ENCODE measurements at places on chromosomes 3 and 15. TPM values are rescaled to one million over a fixed set of nuclear protein-coding genes. Genes with fewer than 3 reads are reported as not detected.

SPSB4 gene
- 10.1 TPM for total RNA-seq

DNA sequence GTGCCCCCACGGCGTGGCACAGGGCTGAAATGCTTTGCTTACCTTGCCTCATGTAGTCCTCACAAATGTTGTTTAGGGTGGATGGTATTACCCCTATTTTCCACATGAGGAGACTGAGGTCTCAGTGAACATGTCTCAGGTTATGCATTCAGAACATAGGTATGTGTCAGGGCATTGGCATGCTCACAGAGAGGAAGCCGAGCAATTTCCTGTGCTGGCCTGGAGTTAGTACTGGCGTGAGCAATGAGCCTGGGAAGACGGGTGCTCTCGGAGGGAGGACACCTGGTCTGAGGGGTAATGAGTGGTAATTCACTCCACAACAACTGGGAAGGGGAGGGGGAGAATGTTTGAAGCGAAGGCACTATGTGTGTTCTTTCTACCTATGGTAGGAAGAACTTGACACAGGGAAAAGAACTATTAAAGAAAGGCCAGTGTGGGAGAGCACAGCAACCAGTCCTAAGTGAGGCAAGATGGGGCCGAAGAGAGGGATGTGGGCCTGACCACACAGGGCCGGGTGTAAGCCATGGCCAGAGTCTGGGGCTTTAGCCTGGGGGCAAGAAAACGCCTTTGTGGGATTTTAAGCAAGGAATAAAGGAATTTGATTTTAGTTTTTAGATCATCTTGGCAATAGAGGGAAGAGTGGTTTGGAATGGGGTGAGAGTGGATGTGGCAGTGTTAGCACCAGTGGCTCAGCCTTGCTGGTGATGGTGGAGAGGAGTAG is 4.9 kb upstream of the FAM131A start:
- H3K4me1 ChIP-seq = peaks cover 58% of the 10 kb centered on the region
- H3K4me3 ChIP-seq = no peak overlapping the region
- H3K27ac ChIP-seq = no peak overlapping the region

- H3K27me3 ChIP-seq = no peaks in the 10 kb centered on the region
- no peak overlapping the region for H3K27ac ChIP-seq
- no peak for DNase-seq
- no peaks in the 10 kb centered on the region for H3K4me1 ChIP-seq
- H3K4me3 ChIP-seq = no peak overlapping the region
These were observed 242.1 kb downstream of the THSD4 start for GRCh38 chr15:71357321-71357732.

DNA sequence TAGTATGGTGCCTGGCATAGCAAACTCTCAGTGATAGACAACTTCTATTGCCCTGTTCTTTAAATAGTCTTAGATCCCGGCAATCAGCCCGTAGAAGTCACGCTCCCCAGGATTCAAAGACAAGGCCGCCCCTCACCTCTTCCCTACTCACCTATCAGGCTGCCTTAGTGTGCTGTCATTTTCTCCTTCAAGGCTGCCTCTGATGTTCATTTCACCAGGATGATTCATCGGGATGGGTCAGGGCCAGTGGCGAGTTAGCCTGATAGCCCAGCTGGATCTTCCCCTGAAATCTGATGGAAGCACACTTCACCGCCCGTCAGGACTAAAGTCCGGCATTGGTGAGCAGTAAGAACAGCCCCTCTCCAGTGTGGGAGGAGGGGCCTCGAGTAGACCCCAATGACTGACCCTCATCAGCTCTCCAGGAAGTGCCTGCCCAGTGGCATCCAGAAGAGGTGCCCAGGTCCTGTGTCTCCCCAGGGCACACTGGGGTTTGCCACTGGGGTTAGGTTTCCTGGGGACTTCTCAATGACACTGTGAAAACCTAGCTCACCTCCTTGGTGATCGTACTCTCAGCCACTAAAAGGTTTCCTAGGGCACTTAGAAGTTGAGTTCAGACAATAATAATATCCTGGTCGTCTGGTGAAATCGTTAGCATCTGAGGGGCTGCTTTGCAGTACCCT is 37.5 kb downstream of the TPM1 start:
- H3K4me1 ChIP-seq = peaks cover 15% of the 10 kb centered on the region
- DNase-seq = no peak
- no peak overlapping the region for H3K4me3 ChIP-seq
- no peaks in the 10 kb centered on the region for H3K36me3 ChIP-seq
- no peak overlapping the region for H3K27ac ChIP-seq
- no peaks in the 10 kb centered on the region for H3K27me3 ChIP-seq

DNA sequence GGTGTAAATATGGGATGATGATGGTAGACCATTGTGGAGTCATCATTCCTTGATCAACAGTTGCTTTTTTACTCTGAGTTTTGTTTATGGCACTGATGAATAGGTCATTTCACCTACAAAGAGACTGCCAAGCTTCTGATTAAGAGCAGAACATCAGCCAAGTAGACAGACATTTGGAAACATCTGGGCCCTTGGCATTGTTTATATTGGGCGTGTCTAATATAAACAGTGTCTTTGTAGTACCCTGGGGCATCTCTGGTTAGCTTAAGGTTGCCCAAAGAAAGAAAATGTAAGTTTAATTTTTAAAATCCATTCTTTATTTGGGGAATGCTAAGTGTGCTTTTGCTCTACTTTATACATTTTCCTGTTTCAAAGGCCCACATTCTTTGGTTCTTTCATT is 377.0 kb downstream of the FEZF2 start:
- H3K4me1 ChIP-seq = no peaks in the 10 kb centered on the region
- no peaks in the 10 kb centered on the region for H3K27me3 ChIP-seq
- no peak overlapping the region for H3K27ac ChIP-seq
- DNase-seq = no peak
- no peaks in the 10 kb centered on the region for H3K36me3 ChIP-seq
- H3K4me3 ChIP-seq = no peak overlapping the region

GRCh38 chr15:92315144-92315543 is 78.5 kb upstream of the ST8SIA2 start:
- H3K4me3 ChIP-seq = no peak overlapping the region
- no peak overlapping the region for H3K27ac ChIP-seq
- H3K27me3 ChIP-seq = peaks cover 14% of the 10 kb centered on the region
- H3K36me3 ChIP-seq = no peaks in the 10 kb centered on the region

- H3K4me3 ChIP-seq = no peak overlapping the region
- no peaks in the 10 kb centered on the region for H3K36me3 ChIP-seq
- no peaks in the 10 kb centered on the region for H3K27me3 ChIP-seq
- DNase-seq = no peak
These were observed 239.9 kb downstream of the TLE3 start for GRCh38 chr15:69857686-69858391.

- no peak for DNase-seq
- no peak overlapping the region for H3K27ac ChIP-seq
- no peaks in the 10 kb centered on the region for H3K36me3 ChIP-seq
These were observed 11.4 kb downstream of the TM4SF1 start for GRCh38 chr3:149366031-149366430.

GRCh38 chr3:119257654-119258410 is 17.2 kb upstream of the B4GALT4 start:
- no peak overlapping the region for H3K4me3 ChIP-seq
- no peak for DNase-seq
- no peak overlapping the region for H3K27ac ChIP-seq
- peaks cover 7% of the 10 kb centered on the region for H3K4me1 ChIP-seq
- H3K27me3 ChIP-seq = no peaks in the 10 kb centered on the region

- no peak overlapping the region for H3K27ac ChIP-seq
- H3K4me1 ChIP-seq = no peaks in the 10 kb centered on the region
- H3K4me3 ChIP-seq = no peak overlapping the region
- H3K36me3 ChIP-seq = no peaks in the 10 kb centered on the region
- no peaks in the 10 kb centered on the region for H3K27me3 ChIP-seq
- DNase-seq = no peak
These were observed 27.4 kb upstream of the ROPN1 start for GRCh38 chr3:124019291-124019690.

DNA sequence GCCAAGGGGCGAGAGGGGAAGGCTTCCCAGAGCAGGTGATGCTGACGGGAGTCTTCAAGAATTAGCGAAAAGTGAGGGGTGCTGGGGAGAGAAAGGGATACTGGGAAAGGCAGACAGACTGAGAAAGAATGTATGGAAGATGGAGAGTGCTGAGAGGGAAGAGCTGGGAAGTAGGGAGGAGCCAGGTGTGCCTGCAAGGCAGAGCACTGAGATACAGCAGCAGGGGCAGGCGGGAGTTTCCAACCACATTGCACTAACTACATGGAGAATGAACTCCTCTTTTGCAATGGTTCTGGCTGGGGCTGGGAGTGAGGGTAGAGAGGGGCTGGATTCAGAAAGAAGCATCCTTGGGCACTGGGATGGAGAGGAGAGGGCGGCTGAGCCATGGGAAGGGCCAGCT is 16.0 kb upstream of the CRABP1 start:
- no peaks in the 10 kb centered on the region for H3K27me3 ChIP-seq
- no peaks in the 10 kb centered on the region for H3K36me3 ChIP-seq
- H3K4me3 ChIP-seq = no peak overlapping the region
- no peak for DNase-seq

GRCh38 chr3:47337656-47338055 is 43.2 kb upstream of the PTPN23 start:
- H3K36me3 ChIP-seq = peaks cover 6% of the 10 kb centered on the region
- no peak overlapping the region for H3K4me3 ChIP-seq

BUB1B gene
- total RNA-seq = 3.0 TPM

DNA sequence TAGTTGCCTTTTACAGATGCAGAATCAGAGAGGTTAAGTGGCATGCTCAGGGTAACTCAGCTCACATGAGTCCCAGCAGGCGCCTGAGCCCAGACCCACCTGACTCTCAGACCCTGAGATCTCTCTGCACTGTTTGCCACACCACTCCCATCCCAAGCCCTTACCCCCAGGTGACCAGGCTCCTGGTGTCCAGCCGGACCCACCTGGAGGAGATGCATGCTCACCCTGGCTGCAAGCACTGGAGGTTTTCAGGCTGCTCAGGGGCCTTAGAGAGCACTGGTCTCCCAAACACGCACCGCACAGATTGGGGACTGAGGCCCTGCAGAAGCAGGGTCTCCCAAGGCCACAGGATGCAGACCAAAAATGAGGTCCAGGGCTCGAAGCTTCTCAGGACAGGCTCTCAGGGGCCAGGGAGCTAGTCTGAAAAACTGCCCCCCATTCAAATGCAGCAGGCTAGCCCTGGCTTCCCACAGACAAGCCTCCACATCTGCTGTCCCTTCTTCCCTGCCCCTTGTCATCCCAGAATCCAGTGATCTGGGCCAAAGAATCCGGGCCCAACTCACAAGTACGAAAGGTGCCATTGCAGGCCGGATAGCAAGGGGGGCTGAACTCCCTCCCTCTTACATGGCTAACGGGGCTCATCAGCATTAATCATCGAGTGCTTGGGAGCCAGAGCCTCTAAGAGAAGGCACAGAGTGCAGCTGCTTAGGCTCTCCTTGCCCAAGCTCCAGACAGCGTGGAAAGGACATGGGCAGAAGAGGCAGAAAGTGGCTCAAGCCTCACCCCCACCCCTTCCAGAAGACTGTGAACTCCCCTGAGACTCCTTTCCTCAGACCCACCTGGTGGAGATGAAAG is 90.2 kb upstream of the PRR20G start:
- no peak overlapping the region for H3K27ac ChIP-seq
- H3K4me3 ChIP-seq = no peak overlapping the region

DNA sequence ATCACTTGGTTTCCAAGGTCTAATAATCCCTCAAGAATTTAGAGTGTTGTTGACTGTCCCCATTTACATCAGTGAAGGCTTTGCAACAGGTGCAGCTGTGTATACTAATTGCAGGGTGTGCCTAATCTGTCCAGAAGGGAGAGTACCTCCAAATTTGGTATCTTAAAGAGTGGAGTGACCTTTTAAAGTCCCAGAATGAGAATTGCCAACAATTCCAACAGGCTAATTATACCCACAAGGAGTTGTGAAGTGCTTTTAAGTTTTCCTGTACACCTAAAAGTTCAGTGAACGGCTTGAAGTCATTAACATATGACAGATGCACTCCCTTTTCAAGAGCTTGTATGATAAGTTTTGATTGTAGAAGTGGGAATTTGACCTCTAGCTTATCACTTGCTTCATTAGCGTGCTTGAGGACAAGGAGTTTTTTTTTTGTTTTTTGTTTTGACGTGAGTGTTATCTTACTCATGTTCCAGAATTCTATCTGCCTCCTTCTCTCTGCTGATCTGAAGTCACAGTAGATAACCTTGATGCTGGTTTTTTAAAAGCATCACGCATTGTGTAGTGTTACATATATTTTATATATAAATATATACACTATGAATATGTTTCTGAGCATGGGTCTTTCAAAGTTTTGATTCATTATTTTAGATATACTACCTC is 26.3 kb downstream of the CDIN1 start:
- H3K36me3 ChIP-seq = no peaks in the 10 kb centered on the region
- H3K27ac ChIP-seq = no peak overlapping the region
- DNase-seq = no peak

PLCB2 gene
- 247 TPM for total RNA-seq

DNAH12 gene
- 0.09 TPM for total RNA-seq

PRSS50 gene
- not detected for total RNA-seq

DNA sequence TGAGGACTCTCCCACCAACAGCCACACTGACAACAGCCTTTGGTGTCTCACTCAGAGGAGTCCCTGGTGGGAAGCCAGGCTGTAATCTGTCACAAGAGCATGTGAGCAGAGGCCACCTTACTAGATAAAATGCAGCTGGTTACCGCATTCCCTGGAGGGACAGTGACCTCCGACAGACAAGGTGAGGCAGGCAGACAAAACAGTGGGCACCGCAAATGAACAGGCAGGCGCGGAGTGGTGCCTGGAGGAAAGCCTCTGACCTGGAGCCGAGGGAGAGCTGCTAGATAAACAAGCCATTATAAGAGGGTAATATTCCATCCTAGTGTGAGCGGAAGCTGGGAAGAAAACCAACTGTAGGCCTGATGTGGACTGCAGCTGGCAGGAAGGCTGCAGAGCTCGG is 736.4 kb downstream of the FHIT start:
- H3K4me3 ChIP-seq = no peak overlapping the region
- H3K27me3 ChIP-seq = no peaks in the 10 kb centered on the region
- no peaks in the 10 kb centered on the region for H3K4me1 ChIP-seq
- DNase-seq = no peak
- H3K27ac ChIP-seq = no peak overlapping the region

DNA sequence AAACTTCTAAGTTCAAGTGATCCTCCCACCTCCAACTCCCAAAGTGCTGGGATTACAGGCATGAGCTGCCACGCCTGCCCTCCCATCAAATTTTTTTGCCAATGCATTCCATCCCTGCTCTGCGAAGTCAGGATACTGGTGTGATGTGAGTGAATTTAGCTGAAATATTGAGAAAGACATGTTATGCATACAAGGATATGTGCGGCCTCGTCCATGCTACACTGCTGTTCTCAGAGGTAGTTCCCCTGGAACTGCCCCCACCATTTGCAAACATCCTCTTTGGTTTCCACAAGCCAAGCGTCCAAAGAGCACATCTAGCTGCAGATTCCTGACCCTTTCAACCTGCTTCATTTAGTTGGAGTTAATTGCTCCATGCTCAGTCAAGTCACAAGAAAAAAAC is 36.5 kb upstream of the BCL2A1 start:
- no peaks in the 10 kb centered on the region for H3K36me3 ChIP-seq
- no peak overlapping the region for H3K27ac ChIP-seq
- H3K27me3 ChIP-seq = no peaks in the 10 kb centered on the region

GRCh38 chr3:101170062-101170771 is 150.2 kb downstream of the IMPG2 start:
- no peaks in the 10 kb centered on the region for H3K27me3 ChIP-seq
- H3K36me3 ChIP-seq = no peaks in the 10 kb centered on the region
- no peak overlapping the region for H3K27ac ChIP-seq
- H3K4me1 ChIP-seq = no peaks in the 10 kb centered on the region

CASR gene
- total RNA-seq = 0.68 TPM

- H3K27me3 ChIP-seq = no peaks in the 10 kb centered on the region
- DNase-seq = no peak
- H3K4me1 ChIP-seq = no peaks in the 10 kb centered on the region
- no peak overlapping the region for H3K27ac ChIP-seq
These were observed 28.3 kb upstream of the NUDT16 start for GRCh38 chr3:131353016-131353877.

GRCh38 chr15:85351965-85352364 is 28.4 kb upstream of the AKAP13 start:
- H3K27me3 ChIP-seq = no peaks in the 10 kb centered on the region
- H3K4me3 ChIP-seq = no peak overlapping the region
- no peak overlapping the region for H3K27ac ChIP-seq
- no peaks in the 10 kb centered on the region for H3K36me3 ChIP-seq

Data from spleen (tissue), 13 donors.